ENCODE measurements at places on chromosomes 7 and 10.

DNA sequence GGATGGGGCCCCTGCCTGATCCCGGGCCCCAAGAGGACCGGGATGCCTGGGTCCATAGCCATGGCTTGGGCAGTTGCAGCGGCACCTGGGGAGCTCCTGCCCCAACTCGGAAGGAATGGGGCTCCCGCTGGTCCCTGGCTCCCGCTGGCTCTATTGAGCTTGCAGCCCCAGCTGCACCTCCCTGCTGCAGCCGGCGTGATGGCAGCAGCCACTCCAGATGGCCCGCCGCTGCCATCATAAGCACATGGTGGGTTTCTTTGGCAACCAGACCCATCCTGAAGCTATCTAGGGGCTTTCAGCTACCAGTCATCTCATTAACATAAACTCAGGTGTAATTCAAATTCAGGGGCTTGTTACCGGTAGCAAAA is 11.1 kb upstream of the DNMBP start:
- DNase-seq, result no peak

- no peak for DNase-seq
Measured at GRCh38 chr7:585873-586272, 66.2 kb upstream of the PDGFA start.

DNA sequence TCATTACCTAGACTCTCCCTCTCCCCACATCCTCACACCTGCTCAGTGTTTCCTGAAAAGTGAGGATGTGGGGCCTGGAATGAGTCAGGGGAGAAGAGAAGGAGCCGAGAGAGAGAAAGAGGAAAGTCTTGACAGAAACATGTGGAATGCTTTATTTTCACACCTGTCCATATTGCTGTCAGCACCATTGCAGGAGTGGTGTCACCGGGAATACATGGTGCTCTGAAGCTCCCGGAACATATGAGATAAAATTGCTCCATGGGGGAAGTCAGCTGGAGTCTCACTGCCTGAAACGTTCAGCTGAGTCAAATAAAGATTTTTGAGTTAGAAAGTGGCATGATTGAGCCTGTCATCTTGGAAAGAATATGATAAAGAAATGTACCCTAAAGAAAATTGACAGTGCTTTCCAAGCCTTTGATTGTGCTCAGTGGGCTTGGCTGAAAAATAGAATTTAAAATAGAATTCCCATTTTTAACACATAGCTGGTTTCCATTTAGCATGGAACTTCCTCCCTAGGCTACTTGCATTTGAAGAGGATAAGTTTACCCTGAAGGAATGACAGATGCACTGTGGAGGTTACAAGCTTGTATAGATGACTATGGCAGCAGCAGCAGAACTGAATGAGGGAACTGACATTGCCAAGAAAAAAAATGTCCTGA is 182.4 kb downstream of the PCLO start:
- no peak for DNase-seq

- DNase-seq, result no peak
Measured at GRCh38 chr10:13648425-13648824, 61.7 kb downstream of the PRPF18 start.

DNA sequence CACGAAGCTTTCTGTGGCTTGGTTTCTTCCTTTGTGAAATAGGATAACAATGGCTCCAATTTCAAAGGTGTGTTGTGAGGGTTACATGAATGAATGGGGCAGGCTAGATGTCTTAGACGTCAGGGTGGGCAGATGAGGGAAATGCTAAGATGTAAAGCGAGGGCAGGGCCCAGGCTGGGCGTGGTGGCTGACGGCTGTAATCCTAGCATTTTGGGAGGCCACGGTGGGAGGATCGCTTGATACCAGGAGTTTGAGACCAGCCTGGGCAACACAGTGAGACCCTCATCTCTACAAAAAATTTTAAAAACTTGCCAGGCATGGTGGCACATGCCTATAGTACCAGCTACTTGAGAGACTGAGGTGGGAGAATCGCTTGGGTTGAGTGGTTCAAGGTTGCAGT is 607.7 kb upstream of the FOXK1 start:
- DNase-seq, result no peak
